ENCODE measurements at places on chromosomes 6 and 20. TPM values are rescaled to one million over a fixed set of nuclear protein-coding genes. Genes with fewer than 3 reads are reported as not detected.

- no peaks in the 10 kb centered on the region for H3K27me3 ChIP-seq
- no peak overlapping the region for H3K27ac ChIP-seq
- DNase-seq = no peak
- no peaks in the 10 kb centered on the region for H3K36me3 ChIP-seq
- H3K4me3 ChIP-seq = no peak overlapping the region
Measured at GRCh38 chr6:148027201-148027600, 315.4 kb upstream of the SASH1 start.

- H3K4me3 ChIP-seq = no peak overlapping the region
- no peak for DNase-seq
- no peaks in the 10 kb centered on the region for H3K27me3 ChIP-seq
- no peak overlapping the region for H3K27ac ChIP-seq
- H3K36me3 ChIP-seq = peaks cover 4% of the 10 kb centered on the region
Measured at GRCh38 chr20:62248890-62249560, 10.7 kb downstream of the OSBPL2 start.

- no peaks in the 10 kb centered on the region for H3K36me3 ChIP-seq
- no peak overlapping the region for H3K4me3 ChIP-seq
- no peak for DNase-seq
- no peaks in the 10 kb centered on the region for H3K27me3 ChIP-seq
Measured at GRCh38 chr6:137928286-137928685, 61.2 kb downstream of the TNFAIP3 start.

DNA sequence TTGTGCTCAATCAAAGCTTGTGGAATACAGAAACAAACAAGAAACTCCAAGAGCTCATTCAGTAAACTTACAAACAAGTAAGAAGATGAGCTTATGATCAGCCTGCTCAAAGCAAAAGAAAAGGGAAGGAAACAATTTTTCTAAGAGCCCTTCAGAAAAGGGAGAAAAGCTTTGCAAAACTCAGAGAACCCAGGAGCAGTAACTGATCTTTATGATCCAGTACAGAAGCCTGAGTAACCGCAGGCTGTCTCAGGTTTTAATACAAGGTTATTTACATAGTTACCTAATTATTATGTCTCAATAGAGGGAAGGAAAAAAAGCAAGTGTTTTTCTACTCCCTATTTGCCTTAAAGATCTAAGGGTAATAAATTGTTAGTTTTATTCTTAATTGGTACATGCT, 226.5 kb downstream of the MAFB start:
- H3K27me3 ChIP-seq = no peaks in the 10 kb centered on the region
- no peak overlapping the region for H3K27ac ChIP-seq
- H3K36me3 ChIP-seq = no peaks in the 10 kb centered on the region

DNA sequence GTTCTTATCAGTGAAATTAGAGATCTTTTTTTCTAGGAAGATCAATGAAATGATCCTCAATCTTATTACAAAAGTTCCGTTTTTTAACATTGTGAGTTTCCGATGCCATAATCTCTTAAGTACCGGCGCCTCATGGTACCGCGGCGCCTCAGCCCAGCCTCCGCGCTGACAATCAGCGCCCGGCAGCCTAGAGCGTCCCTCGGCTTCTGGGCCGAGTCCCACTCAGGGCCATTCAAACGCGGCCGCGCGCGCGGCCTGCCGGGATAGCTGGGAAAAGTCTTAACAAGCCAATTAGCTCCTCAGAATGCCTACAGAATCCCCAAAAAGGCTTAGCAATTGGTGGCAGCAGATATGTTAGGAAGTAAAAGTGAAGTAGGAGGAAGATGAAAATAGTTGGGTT, 204.8 kb downstream of the ADGB start:
- no peak overlapping the region for H3K27ac ChIP-seq
- H3K4me3 ChIP-seq = no peak overlapping the region
- H3K36me3 ChIP-seq = no peaks in the 10 kb centered on the region
- no peak for DNase-seq
- H3K27me3 ChIP-seq = no peaks in the 10 kb centered on the region

DNA sequence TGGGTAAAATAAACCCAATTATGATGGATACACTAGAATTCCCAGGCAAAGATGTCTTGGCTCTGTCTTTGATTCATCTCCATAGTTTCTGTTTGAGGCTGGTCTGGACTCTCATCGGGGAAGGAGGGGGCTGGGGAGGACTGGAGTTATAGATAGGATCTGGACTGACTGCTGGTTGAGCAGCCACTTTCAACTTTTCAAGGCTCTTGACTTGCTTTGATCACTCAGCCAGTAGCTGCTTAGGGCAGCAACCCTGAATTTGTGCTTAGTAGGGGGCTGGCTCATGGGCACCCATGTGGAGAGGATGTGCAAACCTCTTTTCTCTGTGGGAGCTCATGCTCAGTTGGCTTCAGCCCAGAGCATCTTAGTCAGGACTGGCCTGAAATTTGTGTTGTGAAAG, 114.0 kb upstream of the NEDD9 start:
- no peaks in the 10 kb centered on the region for H3K36me3 ChIP-seq
- H3K27me3 ChIP-seq = no peaks in the 10 kb centered on the region
- DNase-seq = no peak
- no peaks in the 10 kb centered on the region for H3K4me1 ChIP-seq
- no peak overlapping the region for H3K4me3 ChIP-seq

DNA sequence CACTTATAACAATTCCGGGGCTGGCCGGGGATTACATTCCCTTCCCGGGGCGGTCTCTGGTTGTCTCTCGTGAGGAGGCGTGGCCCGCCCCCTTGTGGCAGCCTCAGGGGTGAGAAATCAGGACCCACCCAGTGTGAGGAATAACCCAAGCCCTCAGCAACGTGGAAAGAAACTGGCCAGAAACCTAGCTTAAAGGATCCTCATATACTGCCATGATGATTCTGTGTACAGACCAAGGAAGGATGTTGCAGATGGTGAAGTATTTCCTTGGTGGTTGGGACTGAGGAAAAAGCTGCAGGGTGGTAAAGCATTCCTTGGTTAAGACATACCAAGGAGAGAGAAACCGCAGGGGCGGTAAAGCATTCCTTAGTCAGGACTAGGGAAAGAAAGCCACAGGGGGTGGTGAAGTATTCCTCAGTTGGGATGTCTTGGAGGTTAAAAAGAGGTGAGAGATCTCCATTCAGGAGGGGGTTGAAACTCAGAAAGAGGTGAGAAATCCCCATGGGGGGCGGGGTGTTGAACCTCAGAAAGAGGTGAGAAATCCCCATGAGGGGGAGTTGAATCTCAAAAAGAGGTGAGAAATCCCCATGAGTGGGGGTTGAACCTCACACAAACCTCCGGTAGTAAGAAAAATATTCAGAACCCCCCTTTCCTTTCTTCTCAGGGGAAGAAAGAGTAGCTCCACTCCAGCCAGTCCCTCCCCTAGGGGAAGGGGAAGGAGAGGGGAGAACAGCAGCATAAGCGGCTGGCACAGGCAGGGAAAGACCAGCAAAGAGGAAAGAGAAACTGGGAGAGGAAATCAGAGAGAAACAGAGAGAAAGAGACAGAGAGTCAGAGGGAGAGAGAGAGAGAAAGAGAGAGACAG, 238.1 kb downstream of the RNGTT start:
- H3K27ac ChIP-seq = no peak overlapping the region
- H3K36me3 ChIP-seq = no peaks in the 10 kb centered on the region
- no peaks in the 10 kb centered on the region for H3K27me3 ChIP-seq
- no peak overlapping the region for H3K4me3 ChIP-seq
- no peaks in the 10 kb centered on the region for H3K4me1 ChIP-seq
- DNase-seq = no peak

GRCh38 chr6:149963212-149963461, 606 bp upstream of the ULBP1 start:
- peaks cover 28% of the 10 kb centered on the region for H3K4me1 ChIP-seq
- peak overlapping the region; percentile 15 for H3K4me3 ChIP-seq
- peaks cover 95% of the 10 kb centered on the region for H3K27me3 ChIP-seq

GRCh38 chr20:63232235-63233060, 3.3 kb upstream of the BIRC7 start:
- no peak overlapping the region for H3K4me3 ChIP-seq
- no peak for DNase-seq
- H3K36me3 ChIP-seq = no peaks in the 10 kb centered on the region
- H3K4me1 ChIP-seq = no peaks in the 10 kb centered on the region
- H3K27ac ChIP-seq = no peak overlapping the region

DNA sequence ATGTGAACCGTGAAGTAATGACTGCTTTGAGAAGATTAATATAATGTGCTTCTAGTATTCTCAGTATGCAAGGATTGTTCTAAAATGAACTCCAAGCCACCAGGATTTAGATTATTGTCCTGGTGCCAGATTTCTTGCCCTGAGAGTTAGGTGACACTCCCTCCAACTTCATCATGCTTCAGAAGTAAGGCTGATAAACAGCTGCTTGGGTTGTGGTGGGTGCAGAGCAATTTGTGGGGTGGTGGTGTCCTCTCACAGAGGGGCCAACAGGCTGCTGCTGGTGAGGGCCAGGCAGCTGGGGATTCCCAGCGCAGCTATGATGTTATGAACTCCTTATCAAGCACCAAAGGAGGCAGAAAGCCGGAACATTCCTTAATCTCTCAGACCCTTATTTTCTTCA, 114.6 kb downstream of the MCHR2 start:
- no peaks in the 10 kb centered on the region for H3K27me3 ChIP-seq
- DNase-seq = no peak
- H3K4me1 ChIP-seq = no peaks in the 10 kb centered on the region

- H3K4me1 ChIP-seq = no peaks in the 10 kb centered on the region
- no peak overlapping the region for H3K4me3 ChIP-seq
- no peak for DNase-seq
Measured at GRCh38 chr6:44456070-44456965, 68.8 kb downstream of the CDC5L start.

GRCh38 chr20:49462626-49463025, 19.8 kb downstream of the KCNB1 start:
- H3K4me3 ChIP-seq = no peak overlapping the region
- H3K27me3 ChIP-seq = no peaks in the 10 kb centered on the region
- DNase-seq = no peak

DNA sequence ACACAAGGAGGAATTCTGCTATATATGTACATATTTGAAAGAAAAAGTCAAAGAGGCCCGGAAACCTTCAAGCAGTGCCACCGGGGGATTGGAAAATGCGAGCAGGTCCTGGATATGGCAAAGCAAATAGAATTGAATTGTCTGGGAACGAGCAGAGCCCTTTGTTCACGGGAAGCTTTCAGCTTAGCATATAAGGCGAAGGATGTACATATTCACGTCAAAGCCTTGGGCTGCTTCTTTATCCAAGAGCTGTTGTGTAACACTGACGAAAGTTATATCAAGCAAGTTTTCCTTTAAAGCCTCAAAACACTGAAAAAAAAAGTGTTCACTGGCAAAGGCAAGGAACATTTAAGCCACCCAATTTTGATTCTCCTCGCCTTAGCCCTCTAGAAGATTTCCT, 171.0 kb downstream of the GPX5 start:
- DNase-seq = no peak
- no peak overlapping the region for H3K27ac ChIP-seq
- no peak overlapping the region for H3K4me3 ChIP-seq
- peaks cover 7% of the 10 kb centered on the region for H3K27me3 ChIP-seq
- H3K36me3 ChIP-seq = no peaks in the 10 kb centered on the region

DNA sequence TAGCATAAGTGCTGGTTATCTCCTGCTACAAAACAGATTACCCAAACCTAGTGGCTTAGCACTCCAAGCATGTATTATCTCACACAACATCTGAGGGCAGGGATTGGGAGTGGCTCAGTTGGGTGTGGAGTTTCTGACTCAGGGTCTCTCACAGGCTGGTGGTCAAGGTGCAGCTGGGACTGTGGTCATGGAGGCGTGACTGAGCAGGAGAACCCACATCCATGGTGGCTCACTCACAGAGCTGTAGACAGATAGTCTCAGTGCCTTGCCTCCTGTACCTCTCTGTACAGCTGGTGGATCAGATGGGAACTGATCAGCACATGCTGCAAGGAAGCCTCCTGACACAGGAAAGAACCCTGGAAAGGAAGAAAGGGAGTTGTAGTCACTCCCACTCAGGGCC, 83.1 kb upstream of the CST7 start:
- no peaks in the 10 kb centered on the region for H3K27me3 ChIP-seq
- no peaks in the 10 kb centered on the region for H3K4me1 ChIP-seq
- DNase-seq = no peak
- H3K36me3 ChIP-seq = no peaks in the 10 kb centered on the region

DNA sequence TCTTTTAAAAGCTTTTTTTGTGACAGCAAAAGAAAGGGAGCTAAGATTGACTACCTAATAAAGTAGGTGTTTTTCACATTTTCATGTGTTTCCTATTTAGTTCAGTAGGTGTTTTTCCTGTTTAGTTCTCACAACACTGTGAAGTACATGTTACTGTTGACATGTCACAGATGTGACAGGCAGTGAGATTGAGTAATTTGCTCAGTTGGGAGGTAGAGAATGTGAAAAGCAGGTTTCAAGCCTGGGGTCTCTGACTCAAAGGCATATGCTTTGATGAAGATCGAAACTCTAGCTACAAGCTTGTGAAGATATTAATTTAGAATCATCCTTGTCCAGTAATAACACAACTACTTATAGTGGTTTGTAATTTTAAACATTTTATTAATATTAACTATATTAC, 43.1 kb downstream of the SLX4IP start:
- no peaks in the 10 kb centered on the region for H3K36me3 ChIP-seq
- H3K27ac ChIP-seq = no peak overlapping the region
- no peak for DNase-seq
- H3K4me1 ChIP-seq = no peaks in the 10 kb centered on the region

DNA sequence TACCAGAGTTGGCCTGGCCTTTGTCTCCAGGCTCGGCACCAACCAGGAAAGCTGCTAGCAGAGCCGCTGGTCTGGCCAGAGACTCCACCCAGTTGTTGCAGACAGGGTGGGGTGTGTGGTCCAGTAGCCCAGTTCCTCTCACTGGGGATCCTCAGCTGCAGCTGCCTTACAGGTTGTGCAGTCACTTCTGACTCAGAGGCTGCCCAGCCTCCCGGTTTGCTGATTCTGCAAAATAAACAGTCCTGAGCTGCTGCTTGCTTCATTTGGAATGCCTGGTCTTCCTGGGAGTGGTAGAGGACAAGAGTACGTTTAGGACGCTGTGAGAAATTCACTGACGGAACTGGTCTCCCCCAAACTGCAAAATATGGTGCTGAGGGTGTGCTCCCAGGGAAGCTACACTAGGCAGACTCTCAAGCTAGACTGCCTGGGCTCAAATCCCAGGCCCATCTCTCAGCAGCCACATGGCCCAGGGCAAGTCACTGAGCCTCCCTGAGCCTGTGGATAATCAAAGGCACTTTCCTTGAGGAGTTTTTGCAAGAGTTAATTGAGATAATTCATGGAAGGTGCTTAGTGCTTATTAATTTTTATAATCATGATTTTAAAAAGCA, 246.1 kb downstream of the TFAP2C start:
- H3K4me3 ChIP-seq = no peak overlapping the region
- H3K27me3 ChIP-seq = no peaks in the 10 kb centered on the region
- DNase-seq = peak; percentile 69
- H3K27ac ChIP-seq = no peak overlapping the region
- H3K4me1 ChIP-seq = no peaks in the 10 kb centered on the region

The TFAP2C gene
- not detected for polyA plus RNA-seq

The TSPO2 gene
- not detected for polyA plus RNA-seq

The CLIC5 gene
- 77.0 TPM for polyA plus RNA-seq

The PRDM13 gene
- polyA plus RNA-seq = not detected

The ACTL10 gene
- polyA plus RNA-seq = 4.5 TPM

The PI16 gene
- 1.2 TPM for polyA plus RNA-seq

The FNDC11 gene
- under 0.01 TPM for polyA plus RNA-seq

The PDYN gene
- not detected for polyA plus RNA-seq

The BTNL2 gene
- polyA plus RNA-seq = not detected

All from sigmoid colon (tissue), 7 donors.